Fibroblast of the aortic adventitia (primary cell): ENCODE measurements at places on chromosomes 13 and 19. TPM values are rescaled to one million over a fixed set of nuclear protein-coding genes. Genes with fewer than 3 reads are reported as not detected.

DNA sequence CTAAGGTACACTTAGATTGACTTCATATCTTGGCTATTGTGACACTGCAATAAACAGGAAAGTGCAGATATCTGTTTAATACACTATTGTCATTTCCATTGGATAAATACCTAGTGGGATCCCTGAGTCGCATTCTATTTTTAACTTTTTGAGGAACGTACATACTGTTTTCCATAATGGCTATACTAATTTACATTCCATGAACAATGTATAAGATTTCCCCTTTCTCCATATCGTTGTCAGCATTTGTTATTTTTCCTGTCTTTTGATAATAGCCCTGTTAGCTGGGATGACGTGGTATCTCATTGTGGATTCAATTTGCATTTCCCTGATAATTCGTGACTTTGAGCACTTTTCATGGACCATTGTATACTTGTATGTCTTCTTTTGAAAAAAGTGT, 17.4 kb downstream of the OR7A17 start:
- DNase-seq: no peak

ADM5 gene
- total RNA-seq: 0.33 and 0.63 TPM in 2 replicates

GRCh38 chr13:79289571-79289970, 116.5 kb downstream of the RBM26 start:
- DNase-seq: no peak

GRCh38 chr19:21751384-21751783, 16.0 kb downstream of the ZNF100 start:
- peak; percentile 5 for DNase-seq

GRCh38 chr13:105346141-105346775, 1189.2 kb downstream of the EFNB2 start:
- peak; percentile 38 for DNase-seq

- DNase-seq: no peak
Measured at GRCh38 chr13:41327994-41328790, 17.1 kb downstream of the NAA16 start.

FAM216B gene
- total RNA-seq: 0.25 TPM in 1 of 2 replicates, not detected in the other

DNA sequence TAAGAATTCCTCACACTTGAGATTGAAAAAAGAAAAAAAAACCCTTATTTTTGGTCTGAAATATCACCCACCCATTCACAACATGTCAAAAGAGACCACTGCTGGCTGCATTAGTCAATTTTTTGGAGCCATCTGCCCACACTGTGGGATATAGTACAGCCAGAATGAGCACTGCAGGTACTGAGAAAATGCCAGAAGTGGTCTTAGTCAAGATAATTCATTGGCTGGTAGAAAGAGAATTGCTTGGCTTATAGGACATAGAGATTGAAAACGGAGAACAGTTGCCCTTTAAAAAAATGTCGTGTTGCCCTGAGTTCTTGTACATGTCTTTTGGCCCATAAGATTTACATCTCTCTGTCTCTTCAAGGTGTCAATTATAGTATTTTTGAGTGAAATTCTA, 1899.5 kb downstream of the OLFM4 start:
- no peak for DNase-seq

DNA sequence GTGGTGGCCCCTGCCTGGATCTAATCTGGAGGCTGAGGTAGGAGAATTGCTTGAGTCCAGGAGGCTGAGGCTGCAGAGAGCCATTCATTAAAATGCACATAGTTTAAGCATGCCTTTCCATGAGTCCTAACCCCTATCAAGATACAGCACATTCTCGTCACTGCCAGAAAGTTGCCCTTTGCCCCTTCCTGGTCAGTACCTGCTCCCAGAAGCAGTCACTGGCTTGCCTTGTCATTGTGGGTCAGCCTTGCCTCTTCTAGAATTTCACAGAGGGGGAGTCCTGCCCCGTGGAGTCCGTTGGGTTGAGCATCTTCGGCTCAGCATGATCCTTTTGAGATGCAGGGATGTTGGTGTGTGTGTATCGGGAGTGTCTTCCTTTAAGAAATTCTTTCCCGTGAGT, 10.8 kb downstream of the BICRA start:
- peak; percentile 41 for DNase-seq

GRCh38 chr13:110261166-110262081, 45.5 kb downstream of the COL4A1 start:
- DNase-seq: no peak

DNA sequence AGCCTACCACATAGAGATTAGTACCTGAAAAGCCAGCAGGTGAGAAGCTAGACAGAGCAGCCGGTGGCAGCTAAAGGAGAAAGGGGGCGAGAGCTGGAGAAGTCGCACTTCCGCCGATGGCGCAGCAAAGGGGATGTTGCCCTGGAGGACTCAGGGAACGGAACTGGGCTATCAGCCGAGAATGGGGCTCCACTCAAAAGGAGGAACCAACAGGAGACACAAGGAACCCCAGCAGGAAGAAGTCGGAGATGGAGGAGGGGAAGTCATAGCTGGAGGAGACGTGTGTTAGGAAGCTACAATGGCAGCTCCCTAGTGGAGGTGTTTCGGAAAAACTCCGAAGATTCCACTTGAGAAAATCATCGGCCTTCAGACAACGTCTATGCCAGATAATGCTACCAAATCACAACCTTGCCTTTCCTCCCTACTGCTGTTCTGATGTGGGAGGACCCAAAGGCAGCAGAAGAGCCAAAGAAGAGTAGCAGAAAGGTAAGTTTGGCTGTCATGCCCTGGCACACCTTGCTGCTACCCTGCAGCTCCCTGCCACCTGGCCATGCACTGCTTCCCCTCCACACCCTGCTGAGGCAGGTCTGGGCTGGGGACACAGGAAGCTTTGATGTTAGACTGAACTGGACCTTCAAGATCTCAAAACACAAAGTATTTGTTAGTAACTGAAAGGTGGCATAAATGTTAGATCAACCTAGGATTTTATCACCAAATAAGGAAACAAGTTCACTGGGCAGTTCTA, 127.9 kb downstream of the DLEU7 start:
- no peak for DNase-seq

FCHO1 gene
- total RNA-seq: 0.36 TPM in 1 of 2 replicates, not detected in the other

DNA sequence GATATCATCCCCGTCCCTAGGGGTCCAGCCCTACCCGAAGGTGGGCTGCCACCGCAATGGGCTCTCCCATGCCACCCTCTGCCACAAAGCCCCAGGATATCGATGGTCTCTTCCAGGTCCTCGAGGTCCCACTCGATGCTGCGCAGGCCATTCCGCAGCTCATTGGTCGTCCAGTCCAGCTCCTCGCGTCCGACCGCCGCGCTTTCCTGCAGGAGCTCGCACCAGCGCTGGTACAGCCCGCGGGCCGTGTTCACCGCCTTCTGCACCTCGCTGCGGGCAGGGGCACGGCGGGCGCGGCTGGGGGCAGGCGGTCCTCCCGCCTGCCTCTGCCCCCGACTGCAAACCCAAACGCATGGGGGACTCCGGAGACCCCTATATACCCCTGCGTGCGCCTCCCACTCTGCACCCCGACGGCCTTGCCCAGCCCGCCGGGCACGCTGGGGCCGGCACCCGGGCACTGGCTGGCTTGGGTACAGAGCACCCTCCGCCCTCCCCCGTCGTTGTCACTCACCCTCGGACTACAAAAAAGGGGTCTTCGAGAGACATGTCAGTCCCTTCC, 468 bp downstream of the STX10 start:
- DNase-seq: peak; percentile 34

DNA sequence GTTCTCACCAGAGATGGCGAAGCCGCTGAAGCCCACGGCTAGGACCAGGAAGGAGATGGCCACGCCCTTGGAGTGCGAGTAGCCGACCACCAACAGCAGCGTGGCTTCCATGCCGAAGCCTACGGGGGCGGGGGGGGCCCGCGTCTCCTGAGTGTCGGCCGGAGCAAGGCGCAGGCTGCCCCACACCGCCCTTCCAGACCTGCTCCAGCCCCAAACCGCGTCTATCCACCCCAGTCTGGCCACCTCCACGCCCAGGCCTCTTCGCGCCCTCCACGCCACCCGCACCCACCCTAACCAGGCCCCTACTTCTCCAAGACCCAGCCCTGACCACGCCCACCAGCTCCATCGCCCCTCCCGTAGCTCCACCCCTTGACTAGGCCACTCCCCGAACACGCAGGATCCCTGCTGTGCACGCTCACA, 6.2 kb downstream of the GFY start:
- DNase-seq: no peak

FIZ1 gene
- 3.5 and 4.7 TPM in 2 replicates for total RNA-seq

DNA sequence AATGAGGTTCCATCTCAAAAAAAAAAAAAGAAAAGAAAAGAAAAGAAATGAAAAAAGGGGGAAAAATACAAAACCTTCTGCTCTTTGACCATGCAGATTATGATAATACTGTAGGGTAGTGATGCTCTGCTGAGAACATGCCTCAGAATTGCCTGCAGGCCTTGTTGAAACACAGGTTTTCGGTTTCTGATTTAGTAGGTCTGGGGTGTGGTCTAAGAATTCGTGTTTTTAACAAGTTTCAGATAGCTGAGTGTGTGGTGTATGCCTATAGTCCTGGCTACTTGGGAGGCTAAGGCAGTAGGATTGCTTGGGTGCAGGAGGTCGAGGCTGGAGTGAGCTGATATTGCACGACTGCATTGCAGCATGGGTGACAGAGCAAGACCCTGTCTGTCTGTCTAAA, 14.9 kb upstream of the CYP2B6 start:
- no peak for DNase-seq

TRAPPC6A gene
- 6.9 and 10.1 TPM in 2 replicates for total RNA-seq

- DNase-seq: peak; percentile 31
Measured at GRCh38 chr13:49454388-49455006, 10.4 kb downstream of the SETDB2 start.

KLK15 gene
- not detected in 2 replicates for total RNA-seq

GRCh38 chr19:55400281-55401087, 7.1 kb downstream of the UBE2S start:
- no peak for DNase-seq

PTPRS gene
- 126 and 193 TPM in 2 replicates for total RNA-seq

GRCh38 chr19:3224346-3225168, at the start of gene CELF5:
CELF5 (plus strand) TSS chr19:3224661; CDS start chr19:3224740, 79 bp downstream.
- no peak for DNase-seq

TRAPPC2B gene
- 7.0 and 11.7 TPM in 2 replicates for total RNA-seq

ZNF99 gene
- total RNA-seq: not detected in 2 replicates

- DNase-seq: no peak
Measured at GRCh38 chr19:30878495-30878894, 470.7 kb downstream of the TSHZ3 start.

- DNase-seq: peak; percentile 77
Measured at GRCh38 chr13:36282821-36283432, 14.7 kb downstream of the CCDC169 start.

- DNase-seq: no peak
Measured at GRCh38 chr19:46674416-46675178, 13.6 kb upstream of the DACT3 start.

- no peak for DNase-seq
Measured at GRCh38 chr19:13003081-13003480, 7.8 kb downstream of the NFIX start.

ZNF799 gene
- 2.4 and 3.8 TPM in 2 replicates for total RNA-seq

GRCh38 chr13:39370554-39370953, 232.4 kb downstream of the LHFPL6 start:
- DNase-seq: peak; percentile 34

VAV1 gene
- not detected in 2 replicates for total RNA-seq

GRCh38 chr19:14959263-14959662, 18.0 kb downstream of the OR7C2 start:
- DNase-seq: no peak

DNA sequence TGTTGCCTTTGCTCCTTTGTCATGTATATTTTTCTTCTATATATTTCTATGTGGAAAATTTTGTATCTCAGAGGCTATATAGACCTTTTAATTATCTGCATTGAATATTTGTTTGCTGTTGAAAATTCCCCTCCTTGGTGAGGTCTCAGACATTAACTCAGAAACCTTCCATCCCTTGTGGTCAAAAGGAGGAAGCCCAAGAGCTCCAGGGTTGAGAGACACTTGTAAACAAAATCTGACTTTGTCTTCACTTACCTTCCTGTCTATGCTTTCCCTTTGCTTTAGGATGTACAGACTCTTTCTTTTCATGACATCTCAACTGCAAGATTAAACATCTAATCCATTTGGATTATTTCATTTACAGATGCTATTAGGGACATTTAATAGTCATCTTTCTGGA, 157.5 kb downstream of the PCDH20 start:
- no peak for DNase-seq

TEAD2 gene
- total RNA-seq: 19.2 and 22.3 TPM in 2 replicates

DNA sequence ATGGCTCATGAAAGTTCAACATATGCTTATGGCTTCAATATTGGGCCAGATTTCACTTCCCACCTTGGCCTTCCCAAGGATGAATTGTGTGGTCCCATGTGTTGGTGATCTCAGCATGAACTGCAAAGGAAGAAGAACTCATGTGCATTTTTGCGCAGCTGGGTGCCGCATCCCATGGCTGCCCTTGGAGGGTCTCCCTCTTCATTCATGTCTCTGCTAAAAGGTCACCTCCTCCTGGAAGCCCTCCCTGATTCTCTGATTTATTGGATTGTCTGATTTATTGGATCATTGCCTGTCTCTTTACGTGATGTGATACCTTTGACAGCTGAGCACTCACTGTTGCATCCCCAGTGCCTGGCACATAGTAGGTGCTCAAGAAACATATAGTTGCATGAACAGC, 1.7 kb upstream of the CYP4F8 start:
- no peak for DNase-seq

ZSCAN4 gene
- total RNA-seq: not detected in 2 replicates

DNA sequence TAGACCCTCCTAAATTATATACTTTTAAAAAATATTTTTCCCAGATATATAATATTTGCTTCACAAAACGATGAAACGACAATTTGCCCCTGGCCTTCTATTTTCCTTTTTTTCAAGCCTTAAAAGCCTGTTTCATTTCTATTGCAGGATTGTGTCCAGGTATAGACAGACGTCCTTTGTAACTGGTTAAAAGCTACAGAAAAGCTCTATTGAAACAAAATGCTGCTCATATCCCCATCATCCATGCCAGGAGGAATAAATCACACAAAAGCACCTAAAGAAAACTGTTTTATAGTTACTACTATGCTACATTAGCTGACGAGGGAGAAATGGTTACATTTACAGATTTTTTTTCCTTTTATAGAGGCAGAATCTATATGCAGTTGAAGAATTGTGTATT, 765.1 kb downstream of the DIAPH3 start:
- DNase-seq: no peak

C19orf85 gene
- not detected in 2 replicates for total RNA-seq

- DNase-seq: no peak
Measured at GRCh38 chr19:37484406-37485168, 15.4 kb downstream of the ZNF570 start.

GRCh38 chr19:961866-962620, 22.1 kb upstream of the WDR18 start:
- peak; percentile 53 for DNase-seq

ZNF471 gene
- 2.5 and 11.0 TPM in 2 replicates for total RNA-seq

BAX gene
- total RNA-seq: 15.5 and 45.8 TPM in 2 replicates
